ENCODE measurements at places on chromosomes 2 and 18. TPM values are rescaled to one million over a fixed set of nuclear protein-coding genes. Genes with fewer than 3 reads are reported as not detected.

GRCh38 chr2:102620332-102620731 is 979 bp downstream of the SLC9A2 start:
- no peak overlapping the region for H3K4me3 ChIP-seq
- H3K36me3 ChIP-seq: no peaks in the 10 kb centered on the region
- H3K4me1 ChIP-seq: no peaks in the 10 kb centered on the region

DNA sequence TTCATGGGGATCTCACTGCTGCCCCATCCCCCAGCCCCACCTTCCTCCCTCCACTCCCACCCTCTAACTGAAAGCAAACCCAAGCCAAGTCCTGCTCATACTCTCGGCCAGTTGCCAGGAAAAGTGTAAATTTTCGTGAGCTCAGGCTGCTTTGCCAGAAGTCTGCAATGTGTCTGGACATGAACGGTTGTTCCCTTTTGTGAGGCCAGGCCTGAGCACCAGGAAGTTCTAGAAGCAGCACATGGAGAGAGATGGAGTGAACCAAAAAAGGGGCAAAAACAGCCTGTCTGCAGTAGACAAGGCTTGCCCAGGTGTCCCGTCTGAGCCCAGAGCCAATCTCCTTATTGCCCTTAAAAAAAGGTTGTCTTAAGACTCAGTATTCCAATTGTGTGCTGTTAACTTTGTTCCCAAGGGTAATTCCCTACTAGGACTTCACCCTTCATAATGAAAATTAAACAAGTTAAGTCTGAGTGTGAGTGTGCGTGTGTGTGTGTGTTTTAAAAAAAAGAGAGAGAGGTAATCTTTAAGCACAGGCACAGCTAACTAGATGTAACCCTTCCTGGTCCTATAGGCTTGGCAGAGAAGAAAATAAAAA is 247.1 kb downstream of the BCL11A start:
- no peaks in the 10 kb centered on the region for H3K4me1 ChIP-seq
- H3K27ac ChIP-seq: no peak overlapping the region
- H3K27me3 ChIP-seq: peaks cover 6% of the 10 kb centered on the region
- H3K36me3 ChIP-seq: no peaks in the 10 kb centered on the region
- H3K4me3 ChIP-seq: no peak overlapping the region
- no peak for DNase-seq

DNA sequence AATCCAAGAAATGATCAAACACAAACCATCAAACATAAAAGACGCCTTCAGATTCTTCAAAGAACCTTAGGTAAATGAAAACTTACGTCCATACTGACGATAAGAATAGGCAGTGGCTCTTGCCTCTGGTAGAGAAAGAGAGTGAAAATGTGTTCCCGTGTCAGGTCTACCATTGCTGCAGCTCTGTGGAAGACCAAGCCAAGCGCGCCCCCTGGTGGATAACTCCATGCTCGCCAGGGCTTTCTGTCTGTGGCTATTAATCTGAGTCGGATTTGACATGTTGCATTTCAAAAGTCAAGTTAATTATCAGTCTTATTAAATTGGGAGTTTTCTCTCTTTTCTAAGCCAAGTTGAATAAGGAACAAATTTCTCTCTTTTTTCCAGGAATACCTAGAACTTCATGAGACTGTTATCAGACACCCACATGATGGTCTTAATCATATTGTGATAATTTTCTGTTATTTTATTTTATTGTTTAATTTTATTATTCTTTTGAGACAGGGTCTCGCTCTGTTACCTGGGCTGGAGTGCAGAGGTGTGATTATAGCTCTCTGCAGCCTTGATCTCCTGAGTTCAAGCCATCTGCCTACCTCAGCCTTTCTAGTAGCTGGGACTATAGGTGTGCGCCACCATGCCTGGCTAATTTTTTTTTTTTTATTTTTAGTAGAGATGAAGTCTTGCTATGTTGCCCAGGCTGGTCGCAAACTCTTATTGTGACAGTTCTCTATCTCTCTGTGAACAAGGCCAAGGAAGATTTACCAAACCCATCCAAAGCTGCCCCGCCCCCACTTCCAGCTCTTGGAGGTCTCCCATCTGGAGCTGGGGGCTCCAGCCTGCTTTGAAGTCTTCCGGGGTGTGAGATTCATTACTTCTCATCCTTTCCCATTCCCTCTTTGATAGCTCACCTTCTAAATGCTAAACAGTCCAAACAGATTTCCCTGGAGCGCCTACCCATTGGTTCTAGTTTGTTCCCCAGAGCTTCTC is 15.8 kb upstream of the ZAP70 start:
- H3K27ac ChIP-seq: no peak overlapping the region
- no peaks in the 10 kb centered on the region for H3K36me3 ChIP-seq
- no peak overlapping the region for H3K4me3 ChIP-seq
- no peaks in the 10 kb centered on the region for H3K27me3 ChIP-seq

DNA sequence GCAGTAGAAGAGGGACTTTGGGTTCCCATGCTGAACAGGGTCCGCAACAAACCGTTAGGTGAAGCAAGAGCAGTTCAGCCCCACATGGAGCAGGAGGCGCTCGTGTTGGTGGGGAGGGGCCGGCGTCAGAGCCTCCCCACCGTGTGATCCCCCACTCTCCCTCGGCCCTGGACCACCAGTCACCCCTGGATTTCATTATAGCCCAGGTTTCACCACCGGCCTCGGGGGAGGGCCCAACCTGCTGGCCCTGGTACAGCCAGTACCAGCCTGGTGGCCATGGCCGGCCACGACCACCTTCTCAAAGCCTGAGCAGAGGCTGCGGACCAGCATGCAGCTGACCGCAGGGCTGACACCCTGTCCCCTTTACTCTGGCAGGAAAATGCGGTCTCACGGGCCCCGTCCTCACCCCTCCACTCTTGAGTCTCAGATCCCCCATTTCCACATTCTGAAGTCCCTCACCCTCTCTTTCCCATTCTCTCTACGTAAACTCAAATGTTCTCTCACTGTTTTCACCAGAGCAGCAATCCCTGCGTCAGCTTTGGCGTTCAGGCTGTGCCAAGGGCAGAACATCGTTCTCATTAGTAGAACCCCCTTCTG is 8.6 kb downstream of the MLPH start:
- peaks cover 4% of the 10 kb centered on the region for H3K27me3 ChIP-seq
- no peak overlapping the region for H3K4me3 ChIP-seq
- no peak overlapping the region for H3K27ac ChIP-seq
- DNase-seq: no peak

Gene RAB17
- total RNA-seq: 0.62 TPM

Gene CFAP65
- 0.83 TPM for total RNA-seq

DNA sequence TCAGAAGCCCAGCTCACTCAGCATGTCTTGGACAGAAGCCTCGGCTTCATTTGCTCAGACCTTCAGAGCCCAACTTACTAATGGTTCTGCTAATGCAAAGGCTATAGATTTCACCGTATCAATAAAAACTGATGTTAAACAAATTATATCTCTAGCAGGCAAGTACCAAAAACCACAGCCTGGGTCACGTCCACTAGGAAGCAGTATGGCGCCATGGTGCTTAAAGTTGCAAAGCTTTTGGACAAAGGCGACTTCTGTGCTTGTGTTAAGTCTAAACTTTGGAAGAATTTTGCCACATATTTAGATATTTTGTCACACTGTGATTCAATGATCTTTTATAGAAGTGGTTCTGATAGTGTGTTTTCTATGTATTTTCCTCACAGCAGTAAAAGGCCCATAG is 276.8 kb upstream of the PARD3B start:
- H3K27me3 ChIP-seq: no peaks in the 10 kb centered on the region
- peaks cover 14% of the 10 kb centered on the region for H3K4me1 ChIP-seq
- no peak overlapping the region for H3K27ac ChIP-seq

Gene BMP10
- not detected for total RNA-seq

- no peaks in the 10 kb centered on the region for H3K4me1 ChIP-seq
- H3K36me3 ChIP-seq: no peaks in the 10 kb centered on the region
- no peaks in the 10 kb centered on the region for H3K27me3 ChIP-seq
- H3K4me3 ChIP-seq: no peak overlapping the region
Observed at GRCh38 chr2:190726255-190726654, 77.4 kb downstream of the NAB1 start.

GRCh38 chr2:20241973-20242726 is 17.2 kb upstream of the SDC1 start:
- DNase-seq: no peak
- H3K36me3 ChIP-seq: no peaks in the 10 kb centered on the region
- H3K4me3 ChIP-seq: no peak overlapping the region
- no peaks in the 10 kb centered on the region for H3K27me3 ChIP-seq

GRCh38 chr2:187912950-187913349 is 358.7 kb upstream of the TFPI start:
- no peaks in the 10 kb centered on the region for H3K27me3 ChIP-seq
- H3K4me1 ChIP-seq: no peaks in the 10 kb centered on the region
- no peak overlapping the region for H3K4me3 ChIP-seq
- H3K27ac ChIP-seq: no peak overlapping the region
- H3K36me3 ChIP-seq: no peaks in the 10 kb centered on the region
- no peak for DNase-seq

Gene ACVR2A
- 17.9 TPM for total RNA-seq

- H3K4me1 ChIP-seq: peaks cover 18% of the 10 kb centered on the region
- H3K4me3 ChIP-seq: no peak overlapping the region
- no peaks in the 10 kb centered on the region for H3K36me3 ChIP-seq
- no peak overlapping the region for H3K27ac ChIP-seq
- peak; percentile 23 for DNase-seq
- H3K27me3 ChIP-seq: no peaks in the 10 kb centered on the region
Observed at GRCh38 chr2:37377187-37377532, 32.7 kb downstream of the QPCT start.

- H3K4me3 ChIP-seq: no peak overlapping the region
- no peaks in the 10 kb centered on the region for H3K36me3 ChIP-seq
- H3K27me3 ChIP-seq: no peaks in the 10 kb centered on the region
- H3K4me1 ChIP-seq: no peaks in the 10 kb centered on the region
Observed at GRCh38 chr2:5352286-5352685, 339.9 kb upstream of the SOX11 start.

Gene INHBB
- 0.09 TPM for total RNA-seq

Gene ARHGAP25
- total RNA-seq: 5.4 TPM

Gene TSPYL6
- not detected for total RNA-seq

GRCh38 chr2:199734011-199734410 is 117.0 kb downstream of the FTCDNL1 start:
- no peaks in the 10 kb centered on the region for H3K27me3 ChIP-seq
- H3K36me3 ChIP-seq: no peaks in the 10 kb centered on the region
- H3K4me1 ChIP-seq: peaks cover 15% of the 10 kb centered on the region

Gene AKAIN1
- not detected for total RNA-seq
